ENCODE measurements at places on chromosomes 12 and 14.

DNA sequence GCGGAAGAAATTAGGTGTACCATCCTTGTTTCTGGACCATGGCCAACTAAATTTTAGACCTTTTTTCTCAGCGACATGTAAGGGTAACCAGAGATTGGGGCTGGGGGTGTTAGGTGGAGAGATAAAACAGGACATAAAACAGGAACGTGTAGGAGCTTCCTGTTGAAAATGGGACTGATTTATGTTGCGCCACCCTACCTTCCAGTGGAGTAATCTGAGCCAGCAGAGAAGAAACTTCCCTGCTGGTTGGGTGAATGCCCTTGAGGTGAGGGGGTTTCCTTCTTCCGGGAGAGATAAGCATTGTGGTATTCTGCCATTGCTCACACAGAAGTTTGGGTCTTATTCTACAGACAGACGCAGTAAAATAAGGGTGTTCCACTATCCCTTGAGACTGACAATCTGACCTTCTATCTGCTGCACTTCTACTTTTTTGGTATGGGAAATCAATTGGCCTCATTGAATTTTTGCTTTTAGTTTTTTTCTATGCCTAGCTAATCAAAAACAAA, 417.6 kb downstream of the PCNX1 start:
- no peak for DNase-seq

DNA sequence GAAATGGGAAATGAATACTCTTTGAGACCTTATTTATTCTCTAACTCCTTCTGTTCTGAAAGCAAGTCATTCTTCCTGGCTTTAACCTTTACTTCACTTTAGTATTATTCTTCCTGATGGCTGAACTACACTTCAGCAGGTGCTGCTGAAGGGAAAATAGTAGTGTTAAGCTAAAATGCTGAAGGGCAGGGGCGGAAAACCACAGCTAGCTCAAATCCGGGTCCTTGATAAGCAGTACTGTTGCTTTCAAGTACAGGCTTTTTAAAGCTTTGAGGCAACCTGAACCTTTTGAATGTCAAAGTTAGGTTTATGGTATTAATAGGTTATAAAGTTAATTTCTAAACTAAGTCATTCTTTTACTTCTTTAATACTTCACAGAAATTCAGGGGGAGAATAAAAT, 10.7 kb downstream of the CCDC196 start:
- DNase-seq, result no peak

DNA sequence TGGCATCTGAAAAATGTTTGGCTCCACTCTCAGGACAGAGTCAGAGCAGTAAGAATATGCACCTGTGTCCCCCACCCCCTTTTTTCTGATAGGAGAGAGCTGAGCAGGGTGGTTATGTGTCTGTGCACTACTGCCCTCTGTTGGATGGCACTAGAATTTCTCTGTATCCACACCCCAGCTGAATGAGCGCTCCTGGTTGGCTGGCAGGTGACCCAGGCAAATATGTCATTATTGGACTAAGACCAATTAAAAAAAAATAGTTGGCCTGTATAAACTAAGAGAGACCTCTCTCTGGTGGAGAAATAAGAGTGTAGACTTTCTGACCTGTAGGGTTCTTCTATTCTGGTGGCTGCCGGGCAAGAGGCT, 107.0 kb downstream of the PTCSC3 start:
- no peak for DNase-seq

DNA sequence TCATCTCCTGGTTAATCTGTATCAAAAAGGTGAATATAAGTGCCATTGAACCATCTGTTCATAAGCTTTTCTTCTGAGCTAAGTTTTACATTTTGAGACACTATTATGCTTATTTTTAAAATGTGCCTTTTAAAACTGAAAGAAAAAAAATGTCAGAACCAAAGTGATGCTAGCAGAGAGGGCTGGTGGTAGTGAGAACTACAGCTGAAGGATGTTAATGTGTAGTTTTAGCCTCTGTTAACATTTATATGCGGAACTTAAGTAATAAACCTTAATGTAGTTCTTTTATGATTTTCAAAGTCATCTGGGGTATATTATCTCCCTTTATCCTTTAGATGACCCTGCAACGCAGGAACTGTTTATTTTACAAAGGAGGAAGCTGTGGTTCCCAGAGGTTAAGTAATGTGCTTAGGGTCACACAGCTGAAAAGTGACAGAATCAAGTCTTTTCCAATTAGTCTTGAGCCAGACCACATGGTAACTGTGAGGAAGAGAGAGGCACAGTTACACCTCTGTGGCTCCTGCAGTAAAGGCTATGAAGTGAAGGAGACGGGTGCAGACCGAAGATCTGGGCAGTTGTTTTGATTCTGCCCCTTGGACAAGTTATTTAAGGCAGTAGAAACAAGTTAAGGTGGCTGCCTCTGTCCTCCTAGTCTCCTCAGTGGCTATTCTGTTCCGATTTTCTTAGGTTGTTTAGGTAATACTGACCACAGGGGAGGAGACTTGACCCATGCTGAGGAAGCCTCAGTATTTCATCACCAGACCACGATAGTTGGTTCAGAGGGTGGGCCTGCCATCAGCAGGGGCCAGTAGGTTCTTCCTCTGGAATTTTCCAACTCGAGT, 23.9 kb downstream of the GNG2 start:
- no peak for DNase-seq

- DNase-seq, result no peak
These were observed 9.9 kb downstream of the GPHB5 start for GRCh38 chr14:63308723-63309317.

DNA sequence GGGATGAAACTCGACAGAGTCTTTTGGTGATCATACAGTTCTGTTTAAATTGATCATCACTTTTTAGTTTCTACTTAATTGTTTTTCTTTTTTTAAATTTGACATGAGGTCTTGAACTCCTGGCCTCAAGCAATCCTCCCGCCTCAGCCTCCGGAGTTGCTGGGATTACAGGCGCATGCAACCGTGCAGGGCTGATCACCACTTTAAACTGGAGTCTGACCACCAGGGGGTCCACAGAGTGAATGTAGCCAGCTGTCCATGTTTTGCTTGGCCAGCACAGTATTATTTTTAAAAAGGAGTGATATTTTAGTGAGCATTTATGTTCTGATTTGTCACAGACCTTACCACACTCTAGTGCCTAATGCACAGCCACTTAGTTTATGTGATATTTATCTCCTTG, 10.7 kb downstream of the DAAM1 start:
- DNase-seq, result no peak

GRCh38 chr14:82759656-82760055, 1226.0 kb upstream of the SEL1L start:
- no peak for DNase-seq

DNA sequence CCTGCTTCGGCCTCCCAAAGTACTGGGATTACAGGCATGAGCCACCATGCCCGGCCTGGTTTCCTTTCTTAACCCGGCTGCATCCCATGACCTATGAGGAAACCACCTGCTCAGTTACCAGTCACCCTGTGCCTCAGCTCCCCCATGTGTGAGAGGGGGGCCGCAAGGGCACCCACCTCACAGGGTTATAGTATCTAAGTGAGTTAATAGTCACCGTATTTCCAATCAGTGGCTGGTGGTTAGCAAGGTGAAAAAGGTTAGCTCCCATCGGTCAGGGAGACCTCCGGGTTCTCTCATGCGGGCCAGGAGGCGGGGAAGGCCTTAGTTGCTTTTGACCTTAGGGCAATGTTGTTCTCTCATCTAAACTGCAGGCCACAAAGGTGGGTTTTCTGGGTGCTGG, 6.7 kb downstream of the LRP1 start:
- DNase-seq, result no peak

GRCh38 chr12:77979597-77980250, 149.0 kb downstream of the NAV3 start:
- no peak for DNase-seq

DNA sequence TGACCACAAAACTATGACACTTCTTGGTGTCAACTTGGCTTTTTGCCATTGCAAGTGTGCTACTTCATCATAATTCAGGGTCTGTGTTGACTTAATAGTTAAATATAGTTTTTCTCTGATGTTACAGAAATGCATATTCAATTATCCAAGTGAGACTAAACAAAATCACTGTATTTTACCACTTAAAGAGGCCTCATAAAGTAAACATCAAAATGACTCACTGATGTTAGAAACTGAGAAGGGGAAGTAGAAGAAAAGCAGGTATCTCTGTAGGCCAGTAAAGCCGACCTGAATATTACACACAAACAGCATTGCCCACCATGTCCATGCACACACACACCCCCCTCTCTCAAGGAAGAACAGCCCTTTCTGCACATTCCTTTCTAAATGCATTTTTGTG, 55.4 kb downstream of the RPAP3 start:
- DNase-seq, result no peak

- no peak for DNase-seq
These were observed 793.7 kb downstream of the TRHDE start for GRCh38 chr12:73065913-73066312.

- DNase-seq, result no peak
These were observed 339.0 kb downstream of the FUT8 start for GRCh38 chr14:65751510-65751909.

DNA sequence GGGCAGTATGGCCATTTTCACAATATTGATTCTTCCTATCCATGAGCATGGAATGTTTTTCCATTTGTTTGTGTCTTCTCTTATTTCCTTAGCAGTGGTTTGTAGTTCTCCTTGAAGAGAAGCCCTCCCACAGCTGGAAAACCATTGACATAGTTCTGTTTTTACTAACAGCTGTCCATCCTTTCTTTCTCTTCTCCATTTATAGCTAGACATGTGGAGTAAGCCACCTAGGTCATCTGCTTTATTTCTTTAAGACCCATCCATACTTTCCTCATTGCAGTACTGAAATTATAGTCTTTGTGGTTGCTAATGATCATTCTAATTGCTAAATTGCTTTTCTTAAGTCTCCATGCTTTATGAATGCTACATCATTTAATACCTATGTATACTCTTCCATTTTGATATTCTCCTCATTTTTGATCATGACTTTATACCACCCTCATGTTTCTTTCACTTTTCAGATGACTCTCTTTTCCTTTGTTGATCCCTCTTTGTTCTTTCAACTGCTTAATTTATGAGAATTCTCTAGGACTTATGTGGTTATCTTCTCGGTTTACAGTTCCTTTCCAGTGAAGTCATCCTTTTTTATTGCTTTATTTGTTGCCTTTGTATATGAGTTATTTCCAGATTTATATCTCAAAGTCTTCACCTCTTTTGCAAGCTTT, 114.2 kb downstream of the PCNX1 start:
- no peak for DNase-seq

GRCh38 chr14:75013290-75013689, 10.6 kb downstream of the EIF2B2 start:
- DNase-seq, result no peak

- no peak for DNase-seq
These were observed 12.9 kb upstream of the OXA1L start for GRCh38 chr14:22753586-22753985.

DNA sequence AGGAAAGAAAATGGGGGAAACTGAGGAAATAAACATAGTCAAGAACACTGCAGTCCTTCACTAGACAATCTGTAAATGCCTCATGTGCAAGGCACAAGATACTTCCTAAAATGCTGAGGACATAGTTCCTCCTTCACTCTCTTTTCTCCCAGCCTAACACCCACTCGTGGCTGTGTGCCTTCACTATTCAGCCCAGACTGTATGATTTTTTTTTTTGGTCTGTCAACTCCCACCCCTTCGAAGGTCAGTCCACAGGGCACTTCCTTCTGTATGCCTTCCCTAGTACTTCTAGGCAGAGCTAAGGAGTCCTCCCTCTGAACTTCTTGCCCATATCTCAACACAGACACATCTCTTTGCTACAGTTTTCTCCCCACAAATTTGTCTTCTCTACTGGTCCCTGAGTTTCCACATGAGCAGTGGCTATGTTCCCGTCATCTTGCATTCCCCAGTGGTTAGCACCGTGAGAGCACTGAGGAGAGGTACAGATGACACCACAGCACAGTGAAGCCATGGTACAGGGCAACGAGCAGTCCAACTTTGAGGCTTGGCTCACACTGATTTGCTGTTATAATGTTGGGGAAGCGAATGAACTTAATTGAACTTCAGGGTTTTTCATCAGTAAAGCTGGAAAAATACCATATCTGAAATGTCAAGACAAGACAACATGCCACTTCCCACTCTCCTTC, 24.1 kb upstream of the SYCP3 start:
- DNase-seq, result no peak
